ENCODE measurements at places on chromosomes 1 and 21.

GRCh38 chr1:41465741-41466140, 18.7 kb downstream of the EDN2 start:
- DNase-seq, result no peak

DNA sequence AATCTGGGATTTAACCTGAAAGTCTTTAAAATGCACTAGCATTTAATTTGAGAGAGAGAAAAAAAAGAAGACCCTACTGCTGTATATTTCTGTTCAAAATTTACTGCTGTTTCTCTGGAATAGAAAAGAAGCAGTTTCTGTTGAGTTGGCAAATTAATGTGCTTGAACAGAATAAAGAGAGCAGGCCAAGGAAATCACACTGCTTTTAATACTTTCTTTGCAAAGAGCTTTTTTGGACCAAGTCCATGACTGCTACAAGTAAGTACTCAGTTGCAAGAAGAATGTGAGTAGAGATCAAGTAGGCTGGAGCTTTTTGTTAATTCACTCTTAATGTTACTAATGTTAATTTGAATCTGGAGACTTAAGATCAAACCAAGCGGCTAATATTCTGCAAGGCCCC, 336.2 kb upstream of the SGIP1 start:
- DNase-seq, result no peak

DNA sequence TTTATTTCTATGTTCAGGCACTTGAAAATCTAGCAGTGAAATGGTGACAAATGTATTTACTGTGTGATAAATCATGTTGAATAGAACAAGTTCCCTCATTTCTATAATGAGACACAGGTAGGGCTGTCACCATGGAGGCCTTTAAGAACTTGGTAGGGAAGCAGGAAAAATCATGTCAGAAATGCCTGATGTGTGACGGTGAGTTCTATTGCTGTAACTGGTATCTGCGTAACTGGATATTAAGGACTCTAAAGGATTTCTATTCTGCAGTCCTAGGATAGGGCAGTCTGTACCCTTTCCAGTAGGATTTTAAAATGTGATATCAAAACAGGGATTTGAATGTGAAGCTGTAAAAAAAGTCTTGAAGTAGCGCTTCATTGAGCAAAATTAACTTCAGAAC, 15.5 kb downstream of the ACTN2 start:
- no peak for DNase-seq

- no peak for DNase-seq
Observed at GRCh38 chr21:46483300-46484295, 24.9 kb downstream of the DIP2A start.

- no peak for DNase-seq
Observed at GRCh38 chr1:194658090-194658439, 1471.7 kb upstream of the B3GALT2 start.

- no peak for DNase-seq
Observed at GRCh38 chr1:81834921-81835698, 34.4 kb downstream of the ADGRL2 start.

DNA sequence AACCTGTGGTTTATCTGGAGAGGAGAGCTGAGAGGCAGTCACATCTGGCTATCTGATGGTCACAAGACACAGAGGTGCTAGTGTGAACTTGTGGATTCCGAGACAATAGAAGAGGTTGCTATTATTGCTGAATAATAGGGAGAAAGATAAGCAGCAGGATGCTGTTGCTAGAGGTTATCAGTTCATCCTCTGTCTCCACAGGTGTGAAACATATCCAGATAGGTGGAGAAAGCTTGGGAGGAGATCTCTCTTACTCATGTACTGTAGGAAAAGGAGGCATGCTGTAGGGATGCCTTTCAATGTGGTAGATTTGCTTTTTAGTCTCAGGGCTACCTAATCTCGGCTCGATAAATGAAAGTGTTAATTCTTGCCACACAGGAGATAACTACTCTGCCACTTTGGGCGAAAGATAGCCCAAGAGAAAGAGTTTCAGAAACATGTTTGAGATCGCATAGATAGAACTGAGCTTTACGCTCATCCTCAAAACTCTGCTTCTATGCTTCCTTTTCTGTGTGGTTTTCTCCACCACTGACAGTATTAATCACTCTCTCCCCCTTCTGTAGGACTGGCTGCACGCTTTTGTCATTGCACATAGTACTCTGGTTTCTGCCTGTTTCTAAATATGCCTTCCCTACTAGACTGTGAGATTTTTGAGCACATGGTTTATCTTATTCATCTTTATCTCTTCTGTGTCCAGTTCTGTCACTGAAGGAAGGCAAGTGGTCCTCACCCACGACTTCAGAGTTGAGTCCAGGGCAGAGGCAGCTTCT, 36.7 kb upstream of the PLXNA2 start:
- DNase-seq, result no peak
